Ovary (tissue), 10 donors: ENCODE measurements at places on chromosomes 6 and 20. TPM values are rescaled to one million over a fixed set of nuclear protein-coding genes. Genes with fewer than 3 reads are reported as not detected.

Gene LHFPL5
- not detected for polyA plus RNA-seq

Gene KIZ
- polyA plus RNA-seq, result 35.3 TPM

Gene DAAM2
- polyA plus RNA-seq, result 9.8 TPM

Gene MLIP
- polyA plus RNA-seq, result 0.05 TPM

Gene ADGRG6
- polyA plus RNA-seq, result 1.6 TPM

Gene RPN2
- 213 TPM for polyA plus RNA-seq

Gene ASXL1
- polyA plus RNA-seq, result 31.6 TPM

Gene PPP1R3D
- polyA plus RNA-seq, result 4.1 TPM

Gene SLC17A3
- 0.35 TPM for polyA plus RNA-seq

Gene SLC17A4
- not detected for polyA plus RNA-seq

Gene TINAG
- polyA plus RNA-seq, result not detected

Gene CRISP2
- polyA plus RNA-seq, result not detected

Gene FGD2
- polyA plus RNA-seq, result 4.0 TPM

Gene SOX18
- 2.7 TPM for polyA plus RNA-seq

Gene DEFB112
- polyA plus RNA-seq, result not detected

Gene PRRT1
- polyA plus RNA-seq, result 16.3 TPM

Gene KHDC1
- polyA plus RNA-seq, result 3.0 TPM

Gene WFDC5
- not detected for polyA plus RNA-seq

Gene COL9A3
- polyA plus RNA-seq, result 3.0 TPM

Gene HCRTR2
- not detected for polyA plus RNA-seq

Gene DUSP15
- polyA plus RNA-seq, result 2.5 TPM

Gene MMUT
- 28.1 TPM for polyA plus RNA-seq

Gene UNC5CL
- polyA plus RNA-seq, result 0.91 TPM

Gene HDGFL1
- 0.10 TPM for polyA plus RNA-seq

Gene PNLDC1
- polyA plus RNA-seq, result 1.1 TPM

Gene RAET1L
- polyA plus RNA-seq, result not detected

Gene RHAG
- not detected for polyA plus RNA-seq

Gene MEI4
- not detected for polyA plus RNA-seq

Gene RIPOR3
- polyA plus RNA-seq, result 1.7 TPM

Gene ID1
- polyA plus RNA-seq, result 26.0 TPM

Gene C6orf141
- 5.2 TPM for polyA plus RNA-seq

Gene ENPP5
- 4.5 TPM for polyA plus RNA-seq
